Caki2 (cell line): ENCODE measurements at places on chromosomes 3 and 15. TPM values are rescaled to one million over a fixed set of nuclear protein-coding genes. Genes with fewer than 3 reads are reported as not detected.

GRCh38 chr3:179871782-179872181 is 165.0 kb downstream of the PEX5L start:
- DNase-seq = no peak

DNA sequence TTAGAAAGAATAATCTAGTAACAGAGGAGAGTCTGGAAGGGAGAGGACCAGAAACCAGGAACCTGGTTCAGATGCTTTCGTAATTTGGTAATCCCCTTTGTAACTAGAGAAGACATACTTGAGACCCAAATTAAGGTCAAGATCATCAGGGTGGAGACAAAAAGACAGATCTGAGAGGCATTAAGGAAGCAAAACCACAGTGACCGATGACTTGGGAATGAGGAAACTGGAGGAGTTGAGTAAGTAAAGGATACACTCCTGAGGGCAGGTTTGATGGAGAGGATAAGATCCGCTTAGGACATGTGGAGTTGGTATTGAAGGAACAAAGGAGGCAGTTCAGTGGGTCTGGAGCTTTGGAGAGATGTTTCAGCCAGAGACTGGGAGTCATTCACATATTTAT is 23.6 kb upstream of the BCL2A1 start:
- peak; percentile 58 for DNase-seq

DNA sequence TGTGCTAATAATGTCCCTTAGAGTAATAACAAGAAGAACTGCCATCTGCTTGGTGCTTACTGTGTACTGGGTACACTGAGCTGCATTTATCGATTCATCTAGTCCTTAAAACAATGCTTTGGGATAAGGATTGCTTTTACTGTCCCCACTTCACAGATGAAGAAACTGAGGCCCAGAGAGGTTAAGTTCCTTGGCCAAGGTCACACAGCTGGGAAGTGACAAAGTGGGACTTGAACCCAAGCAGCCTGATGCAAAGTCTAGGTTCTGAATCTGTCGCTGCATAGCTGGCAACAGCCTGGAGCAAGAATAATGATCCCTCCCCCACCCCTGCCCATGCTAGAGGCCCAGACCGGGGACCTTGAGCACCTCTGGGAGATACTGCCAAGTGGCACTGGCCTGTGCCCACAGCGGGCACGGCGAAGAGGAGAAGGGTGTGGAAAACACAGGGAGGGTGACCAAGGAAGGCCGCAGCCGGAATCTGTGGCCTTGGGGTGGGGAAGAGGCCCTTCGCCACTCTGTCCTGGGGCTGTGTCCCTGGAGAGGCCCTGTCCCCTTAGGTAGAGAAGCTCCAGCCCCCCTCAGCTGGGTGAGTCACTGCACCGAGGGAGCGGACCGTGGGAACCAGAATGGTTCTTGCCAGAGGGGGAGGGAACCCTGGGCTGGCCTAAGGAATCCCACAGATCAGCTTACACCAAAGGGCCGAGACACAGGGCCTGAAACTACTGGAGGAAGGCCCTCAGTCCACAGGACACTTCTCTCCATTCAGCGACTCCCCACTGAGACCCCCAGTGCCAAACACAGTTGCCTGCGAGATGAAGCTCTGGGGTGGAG is 3.5 kb downstream of the PLXND1 start:
- peak; percentile 91 for DNase-seq

DNA sequence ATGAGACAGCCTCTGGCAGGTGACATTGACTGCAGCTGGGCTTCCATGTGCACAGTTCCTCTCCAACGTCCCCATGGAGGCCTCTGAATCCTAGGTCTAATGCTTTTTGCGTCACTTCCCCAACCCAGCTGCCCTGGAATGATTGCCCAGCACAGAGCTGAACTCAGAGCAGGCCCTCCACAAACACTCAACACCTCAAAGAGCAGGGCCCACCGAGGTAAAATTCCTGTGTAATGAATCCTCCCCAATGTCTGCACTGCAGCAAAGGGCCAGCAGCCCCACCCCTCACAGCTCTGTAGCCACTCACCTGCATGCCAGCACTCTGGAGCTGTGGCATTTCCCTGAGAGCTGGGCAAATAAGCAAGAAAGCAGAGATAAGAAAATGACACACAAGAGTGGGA is 42.6 kb upstream of the DUSP7 start:
- DNase-seq = peak; percentile 58

DNA sequence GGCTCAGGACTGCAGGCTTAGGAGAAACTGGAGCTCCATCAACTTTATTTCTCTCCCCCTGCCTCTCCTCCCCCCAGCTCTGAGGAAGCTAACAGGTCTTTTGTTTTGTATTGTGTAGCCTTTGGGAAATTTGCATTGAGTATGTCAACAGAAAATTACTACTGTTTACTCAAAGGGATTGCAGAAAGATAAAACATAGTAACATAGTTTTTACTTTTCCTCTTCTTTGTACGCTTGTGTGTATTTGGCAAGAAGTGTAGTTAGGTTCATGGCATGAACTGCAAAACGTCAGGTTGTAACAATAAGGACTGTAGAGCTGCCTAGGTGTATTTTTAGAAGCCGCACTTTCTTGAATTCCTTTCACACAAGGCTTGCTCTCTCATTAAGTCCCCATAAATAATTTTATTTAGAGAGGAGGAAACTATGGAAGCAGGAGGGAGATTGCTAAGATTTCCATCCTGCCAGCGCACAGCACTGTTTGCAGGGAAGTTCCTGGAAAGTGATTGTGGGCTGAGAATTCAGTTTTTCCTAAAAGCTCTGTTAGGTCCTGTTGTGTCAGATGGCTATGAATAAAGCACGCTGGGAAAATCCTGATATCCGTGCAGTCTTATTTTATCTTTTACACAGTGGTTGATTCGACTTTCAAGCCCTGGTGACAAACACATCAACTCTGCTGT is 21.1 kb upstream of the SATB1 start:
- DNase-seq = no peak

- DNase-seq = no peak
Observed at GRCh38 chr3:131236421-131236820, 145.2 kb upstream of the NUDT16 start.

NOP10 gene
- 154 and 204 TPM in 2 replicates for total RNA-seq
